ENCODE measurements at places on chromosomes 3 and 15.

GRCh38 chr3:188605231-188605630 lies 451.3 kb downstream of the LPP start:
- DNase-seq, result no peak

GRCh38 chr3:104388619-104389018 lies 978.1 kb upstream of the ALCAM start:
- no peak for DNase-seq

- DNase-seq, result no peak
Measured at GRCh38 chr15:78052545-78052944, 25.0 kb downstream of the TBC1D2B start.

DNA sequence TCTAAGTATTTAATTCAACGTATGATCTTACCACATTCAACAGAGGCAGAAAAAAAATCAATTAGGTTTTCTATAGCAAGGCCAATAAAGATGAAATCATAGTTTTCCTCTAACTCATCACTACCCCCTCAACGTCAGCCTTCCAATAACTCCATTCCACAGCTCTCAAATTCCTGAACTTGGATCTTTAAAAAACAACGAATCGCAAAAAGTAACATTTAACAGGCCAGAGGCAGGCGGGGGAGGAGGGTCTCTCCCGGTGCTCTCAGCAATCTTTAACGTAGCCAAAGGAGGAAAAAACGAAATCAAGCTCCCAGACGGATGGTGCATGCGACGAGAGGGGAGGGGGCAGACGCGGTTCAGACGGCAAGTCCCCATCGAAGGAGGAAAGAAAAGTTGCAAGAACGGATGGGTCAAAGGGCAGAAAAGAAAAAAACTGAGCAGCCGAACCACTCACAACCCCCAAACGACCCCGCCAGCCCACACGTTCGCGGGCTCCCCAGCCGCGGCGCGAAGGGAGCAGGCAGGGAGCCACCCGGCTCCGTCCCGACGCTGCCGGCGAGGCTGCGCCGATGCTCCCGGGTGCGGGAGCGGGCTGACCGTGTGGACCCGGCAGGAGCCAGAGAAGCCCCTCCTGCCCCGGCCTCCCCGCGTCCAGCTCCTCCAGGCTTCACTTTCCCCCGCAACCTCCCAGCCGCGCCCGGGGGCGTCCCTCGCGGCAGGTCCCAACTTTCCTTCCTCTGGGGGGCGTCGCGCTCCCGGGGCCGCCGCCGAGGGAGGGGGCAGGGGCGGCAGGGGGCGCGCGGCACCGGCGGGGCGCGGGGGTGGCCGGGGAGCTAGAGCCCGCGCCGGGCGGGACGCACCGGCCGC lies 703 bp downstream of the PEAK1 start:
- peak; percentile 64 for DNase-seq

DNA sequence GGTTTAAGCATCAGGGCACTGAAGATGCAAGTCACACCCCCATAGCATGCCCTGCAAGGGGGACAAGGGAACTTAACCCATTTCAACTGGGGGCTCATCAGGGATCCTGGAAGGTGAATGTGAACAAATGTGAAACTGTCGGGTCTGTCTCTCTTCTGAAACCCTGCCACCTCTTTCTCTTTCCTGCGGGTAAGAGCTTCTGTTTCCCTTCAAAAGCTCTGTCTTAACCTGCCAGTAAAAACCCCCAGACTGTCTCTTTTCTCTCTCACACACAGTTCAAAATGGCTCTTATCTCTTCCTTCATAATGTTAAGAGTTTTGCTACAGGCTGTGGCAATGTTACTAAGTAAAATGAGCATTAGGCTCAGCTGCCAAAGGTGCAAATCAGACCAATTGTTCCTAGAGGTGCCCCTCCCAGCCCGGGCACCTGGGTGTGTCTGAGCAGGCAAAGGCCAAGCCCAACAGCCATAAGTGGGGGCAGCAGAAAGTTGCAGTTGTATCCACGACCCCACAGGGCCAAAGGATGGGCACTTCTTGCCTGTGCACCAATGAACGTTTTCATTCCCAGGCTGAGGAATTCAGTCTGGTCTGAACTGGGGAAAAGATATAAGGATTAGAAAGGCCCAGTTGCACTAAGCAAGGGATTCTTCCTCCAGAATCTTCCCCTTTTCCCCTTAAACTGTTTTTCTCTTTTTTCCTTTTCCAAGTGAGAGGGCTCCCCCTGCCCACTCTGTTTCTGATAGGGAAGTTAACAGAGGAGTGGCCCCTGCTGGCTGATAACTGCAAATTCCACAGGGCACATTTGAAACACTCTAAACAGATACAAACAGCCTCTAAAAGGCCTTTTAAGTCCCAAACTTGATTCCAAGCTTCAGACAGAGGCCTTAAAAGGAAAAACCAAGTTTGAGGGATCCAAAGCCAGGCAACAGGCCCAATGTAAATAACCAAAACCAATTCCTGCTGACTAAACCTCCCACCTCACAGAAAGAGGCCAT lies 113.8 kb upstream of the EPHA6 start:
- peak; percentile 29 for DNase-seq

- no peak for DNase-seq
Measured at GRCh38 chr3:55664387-55664786, 177.3 kb upstream of the WNT5A start.

- peak; percentile 38 for DNase-seq
Measured at GRCh38 chr3:10469441-10470119, 35.8 kb downstream of the ATP2B2 start.

GRCh38 chr3:55489798-55490132 lies 2.7 kb upstream of the WNT5A start:
- DNase-seq, result no peak

GRCh38 chr3:105866656-105867653 lies 1.9 kb downstream of the CBLB start:
- peak; percentile 31 for DNase-seq

- DNase-seq, result no peak
Measured at GRCh38 chr3:130779486-130779885, 32.9 kb upstream of the PIK3R4 start.

GRCh38 chr3:172607305-172608121 lies 84.3 kb upstream of the TNFSF10 start:
- peak; percentile 79 for DNase-seq

DNA sequence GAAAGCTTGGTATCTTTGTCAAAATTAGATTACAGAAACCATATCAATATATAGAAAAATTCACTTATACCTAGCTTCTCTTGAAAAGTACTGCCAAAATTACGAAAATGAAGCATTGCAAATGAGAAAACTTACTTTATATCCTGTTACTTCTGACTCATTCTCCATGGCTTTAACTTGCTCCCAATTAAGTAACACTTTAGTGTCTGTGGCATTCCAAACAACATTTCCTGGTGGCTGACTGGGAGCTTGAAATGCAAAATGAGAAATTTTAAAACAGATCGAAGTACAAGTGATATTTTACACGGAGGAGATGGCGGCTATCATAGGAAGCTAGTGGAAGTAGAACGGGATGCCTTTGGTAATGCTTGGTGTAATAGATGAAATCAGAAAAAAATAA lies 347.3 kb downstream of the CNTN3 start:
- no peak for DNase-seq

DNA sequence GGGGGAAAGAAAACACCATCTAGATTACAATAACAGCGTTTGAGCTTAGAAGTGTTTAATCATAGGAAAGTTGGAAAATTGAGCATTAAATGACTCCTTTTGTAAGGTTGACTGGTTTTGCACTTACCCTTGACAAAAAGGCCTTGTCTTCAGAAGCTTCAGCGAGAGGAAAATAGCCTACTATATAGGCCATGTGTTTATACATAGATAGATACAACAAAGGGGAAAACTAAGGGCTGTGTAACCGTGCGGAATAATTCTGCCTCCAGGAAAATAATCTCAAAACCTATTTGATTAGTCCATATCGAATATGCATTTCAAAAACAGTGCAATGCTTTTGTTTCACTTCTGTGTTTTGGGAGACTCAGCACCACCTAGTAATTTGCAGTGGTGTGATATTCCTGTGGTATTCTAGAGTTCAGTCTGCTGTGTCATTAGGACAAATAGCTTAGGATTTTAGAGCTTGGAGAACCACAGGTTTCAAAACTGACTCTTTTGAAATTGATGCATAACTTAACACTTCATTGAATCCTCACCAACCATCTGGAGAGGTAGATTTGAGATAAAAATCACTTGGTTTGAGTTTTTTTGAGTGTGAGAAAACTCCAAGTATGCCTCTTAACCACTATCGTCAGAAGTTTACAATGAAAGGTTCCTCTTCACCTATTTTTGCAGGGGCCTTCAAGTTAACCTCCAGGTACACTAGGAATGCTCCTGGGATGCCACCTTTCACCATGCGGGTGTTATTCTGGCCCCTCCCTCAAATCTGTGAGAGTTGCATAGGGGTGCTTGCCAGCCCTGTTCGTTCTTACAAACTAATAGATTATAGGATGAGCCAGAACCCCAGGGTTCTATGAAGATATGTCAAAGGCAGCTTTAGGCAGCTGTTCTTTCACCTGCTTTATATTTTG lies 1.9 kb downstream of the ARHGAP31 start:
- DNase-seq, result no peak

DNA sequence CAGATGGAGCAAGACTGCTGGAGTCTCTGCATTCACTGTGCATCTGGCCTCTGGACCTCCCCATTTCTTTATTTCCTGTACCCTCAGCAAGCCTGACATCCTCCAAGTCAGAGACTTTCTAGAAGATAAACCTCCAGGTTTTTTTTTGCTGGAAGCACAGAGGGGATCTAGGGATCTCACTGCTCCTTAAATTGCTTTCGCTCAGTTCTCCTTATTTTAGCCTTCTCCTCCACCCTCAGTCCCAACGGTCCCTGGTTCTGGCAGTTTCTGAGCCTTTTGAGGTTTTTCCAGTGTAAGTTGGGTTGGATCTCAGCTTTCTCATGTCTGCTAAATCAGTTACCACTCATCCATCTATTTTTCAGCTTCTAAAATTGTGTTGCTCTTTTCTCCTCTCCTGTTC lies 22.7 kb upstream of the CHD2 start:
- DNase-seq, result no peak

DNA sequence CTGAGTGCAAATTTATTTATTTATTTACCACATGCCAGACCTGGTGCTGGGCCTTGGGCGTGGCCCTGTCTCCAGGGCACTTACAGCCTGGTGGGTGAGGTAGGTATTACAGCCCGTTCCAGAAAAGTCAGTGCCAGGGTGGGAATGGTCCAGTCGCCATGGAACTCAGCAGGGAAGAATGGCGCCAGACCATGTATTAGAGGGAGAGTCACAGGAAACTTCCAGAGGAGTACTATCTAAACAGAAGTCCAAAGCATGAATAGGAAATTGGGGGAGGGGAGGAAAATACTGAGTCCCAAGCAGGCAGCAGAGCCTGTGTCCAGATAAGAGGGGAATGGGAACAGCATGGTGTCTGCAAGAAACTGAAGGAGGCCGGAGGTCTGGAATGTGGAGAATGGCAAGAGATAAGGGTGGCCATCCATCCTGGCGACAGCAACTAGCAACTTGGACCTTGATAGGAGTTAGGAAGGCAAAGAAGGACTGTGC lies 27.0 kb downstream of the SH3BP5 start:
- peak; percentile 7 for DNase-seq

DNA sequence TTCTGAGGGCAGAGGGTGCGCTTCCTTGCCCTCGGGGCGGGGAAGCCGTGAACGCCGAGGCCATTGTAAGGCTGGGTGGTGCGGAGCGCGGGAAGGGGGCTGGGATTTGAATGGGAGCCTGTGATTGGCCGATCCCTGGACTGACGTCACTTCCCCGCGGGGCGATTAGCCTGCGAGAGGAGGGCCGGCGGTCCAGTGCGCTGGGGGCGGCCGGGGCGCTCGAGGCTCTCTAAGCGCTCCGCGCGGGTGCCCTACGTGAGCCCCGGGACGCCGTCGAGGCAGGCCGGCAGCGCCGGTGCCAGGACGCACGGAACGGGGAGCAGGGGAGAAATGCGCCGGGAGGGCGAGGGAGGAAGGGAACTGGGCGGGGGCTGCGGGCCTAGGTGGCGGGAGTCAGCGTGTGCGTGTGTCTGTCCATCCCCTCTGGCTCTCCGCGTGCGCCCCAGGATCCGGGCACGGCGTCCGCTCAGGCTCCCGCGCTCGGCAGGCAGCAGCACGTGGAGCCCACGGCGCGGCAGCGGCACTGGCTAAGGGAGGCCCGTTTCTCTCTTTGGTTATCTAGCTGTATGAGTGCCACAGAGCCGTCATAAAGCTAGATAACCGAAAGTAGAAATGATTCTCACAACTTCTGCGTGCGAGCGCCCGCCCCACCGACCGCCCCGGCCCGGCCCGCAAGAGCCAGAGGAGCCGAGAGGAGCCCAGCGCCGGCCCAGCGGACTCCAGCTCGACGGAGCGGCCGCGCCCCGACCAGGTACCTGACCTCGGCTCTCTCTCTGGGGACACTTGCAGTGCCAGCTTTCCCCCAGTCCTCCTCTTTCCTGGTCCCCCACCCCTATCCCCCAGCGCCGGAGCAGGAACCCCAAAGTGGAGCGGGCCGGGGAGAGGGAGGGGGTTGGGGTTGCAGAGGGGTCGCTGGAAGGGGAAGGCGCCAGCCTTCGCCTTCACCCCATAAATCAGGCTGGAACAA lies 33.1 kb upstream of the POLG start:
- peak; percentile 95 for DNase-seq

DNA sequence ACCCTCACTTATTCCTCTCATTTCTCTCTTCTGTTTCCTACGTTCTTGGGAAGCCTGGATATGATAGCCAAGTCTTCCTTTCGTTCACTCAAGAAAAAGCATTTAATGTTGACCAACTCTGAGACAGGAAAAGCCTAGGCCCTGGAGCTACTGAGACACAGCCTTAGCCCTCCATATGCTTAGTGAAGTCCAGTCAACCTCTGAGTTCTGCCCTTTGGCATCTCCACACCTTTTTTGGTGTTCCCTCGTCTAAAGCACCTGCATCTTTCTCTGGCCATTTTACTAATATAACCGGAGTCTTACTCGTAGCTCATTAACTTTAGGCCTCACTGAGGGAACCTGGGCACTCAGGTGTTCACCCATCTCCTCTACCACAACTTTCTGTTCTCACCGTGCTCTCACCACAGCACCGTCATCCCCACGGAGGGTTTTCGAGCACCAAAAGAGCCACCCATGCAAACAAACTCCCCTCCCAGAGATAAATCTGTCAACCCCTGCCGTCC lies 632 bp downstream of the MTHFS start:
- peak; percentile 28 for DNase-seq

- DNase-seq, result peak; percentile 76
Measured at GRCh38 chr3:13420045-13420830, at the start of gene NUP210. TSS of gene NUP210 (minus strand) at chr3:13420322. CDS start at chr3:13420226, 96 bp downstream.

GRCh38 chr3:191435981-191436380 lies 25.0 kb upstream of the PYDC2 start:
- DNase-seq, result no peak

DNA sequence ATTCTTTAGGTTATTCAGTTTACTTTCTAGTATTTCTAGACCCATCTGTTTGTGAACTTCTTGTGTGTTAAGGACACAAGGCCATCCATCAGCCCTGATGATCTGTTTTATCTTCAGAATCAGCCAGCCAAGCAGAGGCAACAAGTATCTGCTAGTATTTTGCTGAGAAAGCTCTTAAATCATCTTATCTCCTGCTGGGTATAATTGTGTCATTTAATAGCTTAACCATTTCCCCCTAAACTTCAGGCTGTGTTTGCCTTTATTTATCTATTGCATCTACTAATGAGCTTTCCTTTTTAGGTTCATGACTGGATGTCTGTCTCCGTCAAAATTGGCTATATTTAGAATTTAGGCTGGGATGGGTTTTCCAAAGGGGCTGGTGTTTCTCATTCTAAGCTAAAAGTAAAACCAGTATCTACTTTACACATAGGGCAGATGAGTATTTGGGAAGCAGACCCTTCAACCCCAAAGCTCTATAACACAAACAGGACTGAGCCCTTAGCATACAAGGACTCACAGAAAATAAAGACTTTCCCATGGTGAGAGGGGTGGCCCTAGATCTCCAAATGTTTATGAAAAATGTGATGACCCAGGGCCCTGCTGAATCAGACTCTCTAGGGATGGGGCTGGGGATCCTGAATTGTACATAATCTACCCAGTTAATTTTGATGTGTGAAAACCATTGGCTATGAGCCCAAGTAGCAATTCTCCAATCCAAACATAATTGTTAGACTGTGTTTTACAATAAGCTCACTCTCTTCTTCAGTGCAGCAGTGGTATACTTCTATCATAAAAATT lies 65.3 kb upstream of the PSMD6 start:
- peak; percentile 41 for DNase-seq
